Foreskin melanocyte (primary cell): ENCODE measurements at places on chromosomes 1 and 21.
A peak's percentile ranks its signal among the peaks of the same experiment; 100 is the strongest.

DNA sequence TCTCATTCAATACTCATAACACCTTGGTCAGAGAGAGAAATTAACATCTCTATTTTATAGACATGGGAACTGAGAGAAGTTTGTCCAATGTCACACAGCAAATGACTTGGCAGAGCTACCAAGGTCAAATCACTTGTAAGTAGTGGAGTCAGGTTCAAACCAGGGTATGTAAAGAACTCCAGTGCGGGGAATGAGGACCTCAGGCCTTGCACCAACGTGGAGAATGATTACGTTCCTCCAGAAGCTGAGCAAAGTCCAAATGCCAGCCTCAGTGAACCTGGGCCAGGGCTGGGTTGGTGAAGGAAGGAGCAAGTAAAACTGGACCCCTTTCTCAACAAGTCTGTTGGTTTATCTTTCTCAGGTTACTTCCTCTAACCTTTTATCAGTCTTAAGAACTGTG lies 1.8 kb upstream of the CSF1 start:
- no peak for DNase-seq

DNA sequence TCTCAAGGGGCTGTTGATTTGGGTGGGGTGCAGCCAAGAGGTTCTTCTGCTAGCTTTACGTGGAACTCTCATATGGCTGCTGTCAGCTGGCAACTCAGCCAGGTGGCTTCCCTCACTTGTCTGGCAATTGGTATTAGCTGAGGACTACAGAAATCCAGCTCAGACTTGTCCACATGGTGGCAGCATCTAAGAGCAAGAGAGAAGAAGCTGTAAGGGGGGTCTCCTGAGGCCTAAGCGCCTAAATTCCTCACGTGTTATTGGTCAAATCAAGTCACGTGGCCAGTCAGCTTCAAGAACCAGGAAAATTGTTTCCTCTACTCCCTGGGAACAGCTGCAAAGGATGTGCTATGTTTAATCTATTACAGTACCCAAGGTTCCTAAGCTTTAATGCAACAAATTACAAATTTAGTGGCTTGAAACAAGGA lies 4.2 kb upstream of the DYRK3 start:
- peak; percentile 79 for DNase-seq

GRCh38 chr1:227541796-227542152 lies 21.6 kb upstream of the ZNF678 start:
- DNase-seq, result no peak

- peak; percentile 35 for DNase-seq
Observed at GRCh38 chr1:92030656-92031107, 897 bp downstream of the EPHX4 start.

- DNase-seq, result no peak
Observed at GRCh38 chr1:15305468-15305770, 58.4 kb downstream of the FHAD1 start.

GRCh38 chr1:39701049-39701439 lies 9.8 kb upstream of the HPCAL4 start:
- no peak for DNase-seq

GRCh38 chr1:16614361-16615252 lies 1.2 kb upstream of the NBPF1 start:
- DNase-seq, result no peak

- DNase-seq, result no peak
Observed at GRCh38 chr1:164785841-164786534, 227.0 kb downstream of the PBX1 start.

DNA sequence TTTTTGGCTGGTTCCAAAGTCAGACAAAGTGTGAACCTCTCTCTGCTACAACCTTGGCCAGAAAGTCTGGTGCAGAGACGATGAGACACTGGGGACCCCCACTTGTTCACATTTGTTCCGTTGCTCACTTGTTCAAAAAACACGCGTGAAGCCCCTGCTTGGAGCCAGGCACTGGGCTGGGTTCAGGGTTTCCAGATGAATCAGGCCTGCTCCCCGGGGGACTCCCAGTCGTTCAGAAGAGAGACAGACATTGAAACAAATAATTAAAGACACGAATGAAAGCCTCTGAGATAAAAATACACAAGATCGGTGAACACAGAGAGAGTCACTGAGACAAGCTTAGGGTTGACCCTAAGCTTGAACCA lies 101.5 kb upstream of the RUNX3 start:
- no peak for DNase-seq

- DNase-seq, result no peak
Observed at GRCh38 chr1:23779826-23780371, 1.7 kb downstream of the PITHD1 start.

GRCh38 chr1:232996143-232996542 lies 45.7 kb downstream of the NTPCR start:
- no peak for DNase-seq

- DNase-seq, result no peak
Observed at GRCh38 chr1:205453466-205453865, 2.4 kb downstream of the BLACAT1 start.

DNA sequence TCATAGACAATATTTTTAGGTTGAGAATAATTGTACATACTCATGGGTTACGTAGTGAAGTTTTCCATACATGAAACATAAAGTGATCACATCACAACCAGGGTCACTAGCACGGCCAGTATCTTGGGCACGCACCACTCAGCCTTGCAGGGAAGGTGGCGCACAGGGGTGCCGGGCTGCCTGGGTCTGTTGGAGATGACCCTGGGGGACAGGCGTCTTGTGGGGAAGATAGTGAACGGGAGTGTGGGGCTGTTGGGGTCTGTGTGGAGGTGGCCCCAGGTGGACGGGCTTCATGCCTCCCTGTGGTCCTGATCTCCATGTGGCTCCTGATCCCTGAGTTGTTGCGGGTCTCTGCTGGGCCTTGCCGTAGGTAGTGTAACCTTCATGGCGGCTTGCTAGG lies 38.3 kb upstream of the PRSS38 start:
- DNase-seq, result no peak

DNA sequence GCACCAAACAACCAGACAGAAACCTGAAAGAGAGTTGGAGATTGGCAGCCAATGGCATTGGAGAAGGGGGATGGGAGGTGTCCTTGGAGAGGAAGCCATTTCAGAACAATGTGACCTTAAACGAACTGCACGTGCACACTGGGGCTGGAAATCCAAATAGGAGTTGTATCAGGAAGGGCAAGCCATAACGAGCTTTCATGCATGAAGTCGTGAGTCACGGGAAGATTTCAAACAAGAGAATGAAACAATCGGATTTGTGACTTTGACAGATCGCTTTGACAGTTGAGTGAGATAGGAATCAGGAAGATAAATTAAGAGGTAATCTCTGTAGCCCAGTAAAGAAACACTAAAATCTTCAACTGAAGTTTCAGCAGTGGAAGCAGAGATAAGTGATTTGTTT lies 445.8 kb upstream of the ZP4 start:
- DNase-seq, result no peak

GRCh38 chr1:229278120-229278741 lies 7.3 kb downstream of the RAB4A start:
- DNase-seq, result no peak

DNA sequence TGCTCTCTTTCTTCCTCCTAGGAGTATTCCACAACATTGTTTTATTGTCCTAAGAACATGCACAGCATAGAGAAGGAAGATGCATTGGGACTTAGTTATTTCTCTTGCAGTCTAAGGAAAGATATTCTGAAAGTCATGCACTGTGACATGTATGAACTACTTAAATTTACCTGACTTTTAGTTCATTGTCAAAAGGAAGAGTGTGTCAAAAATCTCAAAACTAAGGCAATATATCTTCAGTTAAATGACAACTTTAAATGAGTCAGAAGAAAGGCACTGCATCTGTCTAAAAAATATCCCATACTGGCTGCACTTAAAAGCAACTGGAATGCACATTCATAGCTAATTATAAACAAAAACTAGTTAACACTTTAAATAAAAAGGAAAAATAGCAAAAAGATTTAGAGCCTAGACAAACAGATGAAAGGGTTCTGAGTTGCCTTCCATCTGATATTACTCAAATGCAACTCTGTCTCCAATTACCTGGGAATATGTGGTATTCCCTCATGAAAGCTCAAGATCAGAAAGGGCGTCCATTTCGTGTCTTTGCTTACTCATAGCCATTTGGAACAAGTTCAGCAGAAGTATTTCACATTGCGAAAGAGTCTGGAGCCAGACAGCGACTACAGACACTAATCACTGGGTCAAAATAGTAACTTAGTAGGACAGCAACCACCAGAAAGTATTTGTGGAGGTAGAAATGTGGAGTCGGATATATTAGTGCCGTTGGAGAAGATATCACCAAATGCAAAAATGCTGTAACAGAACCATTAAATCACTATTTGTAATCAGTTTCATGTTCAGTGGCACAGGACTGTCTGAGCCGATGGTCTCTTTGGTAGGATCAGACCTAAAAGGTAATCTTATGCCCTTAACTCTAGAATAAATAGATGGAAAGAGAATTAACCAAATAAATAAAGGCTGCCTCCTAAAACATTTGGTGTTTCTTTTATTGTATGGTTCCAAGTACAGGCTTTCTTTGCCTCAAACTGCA lies 225.7 kb downstream of the GREM2 start:
- no peak for DNase-seq

- DNase-seq, result no peak
Observed at GRCh38 chr1:89724369-89725010, 91.6 kb downstream of the LRRC8C start.

- DNase-seq, result no peak
Observed at GRCh38 chr1:183791319-183791718, 13.6 kb upstream of the RGL1 start.

DNA sequence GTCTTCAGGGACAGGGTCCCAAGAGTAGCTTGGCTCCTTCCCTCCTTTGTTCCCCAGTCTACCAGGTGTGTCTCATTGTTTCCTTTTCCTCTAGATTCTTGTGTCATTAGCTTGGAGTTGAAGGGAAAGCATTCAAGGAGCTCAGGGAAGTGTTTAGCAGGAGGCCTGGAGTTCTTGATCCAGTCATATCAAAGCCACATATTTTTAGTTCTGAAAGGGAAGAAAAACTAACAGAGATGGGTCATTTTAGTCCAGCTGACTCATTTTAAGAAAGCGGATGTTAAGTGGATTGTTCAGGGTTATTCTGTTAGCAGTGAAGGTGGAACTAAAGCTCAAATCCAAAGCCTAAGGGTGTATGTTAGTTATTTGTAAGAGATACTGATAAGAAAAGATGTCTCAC lies 721 bp downstream of the C1orf54 start:
- no peak for DNase-seq

- no peak for DNase-seq
Observed at GRCh38 chr1:78536427-78536826, 45.7 kb downstream of the PTGFR start.

GRCh38 chr1:91398291-91398690 lies 6.3 kb downstream of the HFM1 start:
- DNase-seq, result peak; percentile 68

GRCh38 chr1:208803011-208803811 lies 559.0 kb upstream of the PLXNA2 start:
- no peak for DNase-seq

DNA sequence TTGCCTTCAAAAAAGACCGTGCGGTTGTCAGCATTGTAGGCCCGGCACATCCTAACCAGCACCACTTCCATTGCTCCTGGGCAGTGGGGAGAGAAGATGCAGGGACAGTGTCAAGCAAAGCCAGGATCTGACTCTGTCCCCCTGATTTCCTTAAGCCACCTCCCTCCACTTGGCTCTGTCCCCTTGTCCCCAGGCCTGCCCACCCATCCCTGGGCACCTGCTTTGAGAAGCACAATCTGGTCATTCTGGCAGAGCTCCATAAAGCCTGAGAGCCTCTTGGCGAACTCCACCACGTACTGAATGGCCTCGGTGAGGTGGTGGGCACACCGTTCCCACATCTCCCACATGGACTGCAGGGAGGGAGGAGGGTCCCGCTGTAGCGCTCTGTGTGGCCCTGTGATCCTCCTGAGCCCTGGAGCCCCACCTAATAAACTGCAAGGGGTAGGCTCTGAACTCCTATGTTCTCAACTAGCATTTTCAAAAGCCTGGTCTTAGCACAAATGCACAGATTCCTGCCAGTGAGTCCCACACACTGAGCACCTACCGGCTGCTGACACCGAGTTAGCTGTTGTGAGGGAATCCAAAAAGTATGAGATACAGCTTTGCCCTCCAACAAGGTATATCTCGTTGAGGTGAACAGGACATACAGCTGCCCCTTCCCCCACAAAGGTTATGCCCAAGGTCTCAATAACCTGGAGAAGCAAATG lies 8.2 kb upstream of the LINGO4 start:
- no peak for DNase-seq

DNA sequence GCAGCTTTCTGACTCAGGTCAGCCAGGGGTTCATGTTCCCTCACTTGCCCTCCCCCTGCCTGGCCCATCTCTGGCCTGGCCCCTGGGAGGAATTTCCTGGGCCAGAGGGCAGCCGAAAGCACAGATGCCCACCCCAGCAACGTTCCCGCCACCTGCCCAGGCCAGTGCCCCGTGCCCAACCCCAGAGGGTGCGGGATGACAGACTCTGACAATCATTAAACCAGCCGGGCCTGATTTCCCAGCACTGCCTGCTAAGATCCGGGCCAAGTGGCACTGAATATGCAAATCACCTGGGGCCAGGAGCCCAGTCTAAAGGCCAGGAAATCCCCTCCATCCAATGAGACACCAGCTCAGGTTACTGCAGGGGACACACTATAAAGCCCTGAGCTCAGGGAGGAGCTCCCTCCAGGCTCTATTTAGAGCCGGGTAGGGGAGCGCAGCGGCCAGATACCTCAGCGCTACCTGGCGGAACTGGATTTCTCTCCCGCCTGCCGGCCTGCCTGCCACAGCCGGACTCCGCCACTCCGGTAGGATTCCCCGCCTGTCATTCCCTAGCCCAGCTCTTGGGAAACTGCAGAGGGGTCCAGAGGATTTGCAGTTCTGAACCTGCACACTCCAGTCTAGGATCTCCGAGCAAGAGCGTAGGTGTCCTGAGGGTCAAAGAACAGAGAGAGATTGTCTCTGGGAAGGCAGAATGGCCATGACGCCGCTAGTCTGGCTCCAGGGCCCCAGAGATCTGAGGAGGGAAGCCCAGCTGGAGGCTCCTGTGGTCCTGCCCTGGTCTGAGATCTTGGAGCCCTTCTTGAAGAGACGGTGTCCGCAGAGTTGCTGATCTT lies at the start of gene ELF3:
ELF3 (plus strand) TSS at position 408 of the 836 bp plus-strand sequence. CDS start 550 bp downstream, outside the sequence.
- DNase-seq, result no peak

GRCh38 chr1:184753608-184754475 lies 816 bp downstream of the EDEM3 start:
- DNase-seq, result peak; percentile 2

DNA sequence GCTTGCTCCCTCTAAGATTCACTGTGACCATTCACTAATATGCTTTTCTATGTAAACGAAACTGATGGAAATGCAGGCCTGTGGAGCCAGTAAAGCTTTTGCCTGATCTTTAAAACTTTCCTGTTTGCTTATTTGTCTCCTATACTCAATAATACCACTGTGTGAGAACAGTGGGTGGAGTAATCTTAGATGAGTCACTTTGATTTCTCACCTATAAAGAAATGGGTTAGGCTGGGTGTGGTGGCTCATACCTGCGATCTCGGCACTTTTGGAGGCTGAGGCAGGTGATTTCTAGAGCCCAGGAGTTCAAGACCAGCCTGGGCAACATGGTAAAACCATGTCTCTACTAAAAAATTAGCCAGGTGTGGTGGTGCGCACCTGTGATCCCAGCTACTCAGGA lies 70.8 kb downstream of the RWDD3 start:
- no peak for DNase-seq
